Activated T-cell treated with anti-CD3 and anti-CD28 coated beads for 48 hours (primary cell): ENCODE measurements at places on chromosomes 16 and 17.

- no peak for DNase-seq
Measured at GRCh38 chr17:66414561-66415175, 112.3 kb downstream of the PRKCA start.

GRCh38 chr16:88929091-88929445, 47.9 kb downstream of the CBFA2T3 start:
- DNase-seq = no peak

DNA sequence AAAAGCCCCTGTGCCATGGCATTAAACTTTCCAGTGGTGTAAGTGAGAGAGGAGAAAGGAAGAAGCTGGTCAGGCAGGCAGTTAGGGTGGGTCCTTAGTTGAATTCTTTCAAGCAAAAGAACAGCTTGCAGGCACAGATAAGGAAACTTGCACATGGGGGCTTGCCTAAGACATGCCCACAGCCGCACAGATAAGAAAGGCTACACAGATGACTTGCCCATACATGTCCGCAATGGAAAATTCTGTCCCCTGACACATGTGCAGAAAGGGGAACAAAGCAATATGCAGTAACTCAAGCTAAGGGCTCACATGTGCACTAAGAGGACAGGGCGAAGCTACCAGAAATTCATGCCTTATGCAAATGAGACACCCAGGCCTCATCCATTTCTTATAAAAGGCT, 69.9 kb downstream of the GSG1L start:
- no peak for DNase-seq

DNA sequence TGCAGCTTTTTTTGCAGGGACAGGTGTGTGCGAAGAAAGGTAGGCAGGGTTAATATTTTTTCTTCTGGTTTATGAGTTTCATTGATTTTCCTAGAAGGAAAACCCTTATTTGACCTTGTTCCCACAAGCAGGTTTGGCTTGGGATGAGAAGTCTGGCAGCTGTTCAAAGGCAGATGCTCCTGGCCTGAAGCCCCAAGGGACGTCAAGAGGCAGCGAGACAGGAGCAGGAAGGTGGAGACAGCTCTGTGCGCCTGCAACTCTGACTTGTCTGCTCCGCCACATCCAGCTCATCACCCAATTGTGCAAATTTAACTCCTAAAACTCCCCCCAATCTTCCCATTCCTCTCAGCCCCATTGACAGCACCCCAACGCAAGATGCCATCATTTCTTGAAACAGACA, 136.8 kb upstream of the XYLT1 start:
- DNase-seq = no peak

GRCh38 chr16:9996221-9996620, 186.0 kb downstream of the GRIN2A start:
- no peak for DNase-seq

DNA sequence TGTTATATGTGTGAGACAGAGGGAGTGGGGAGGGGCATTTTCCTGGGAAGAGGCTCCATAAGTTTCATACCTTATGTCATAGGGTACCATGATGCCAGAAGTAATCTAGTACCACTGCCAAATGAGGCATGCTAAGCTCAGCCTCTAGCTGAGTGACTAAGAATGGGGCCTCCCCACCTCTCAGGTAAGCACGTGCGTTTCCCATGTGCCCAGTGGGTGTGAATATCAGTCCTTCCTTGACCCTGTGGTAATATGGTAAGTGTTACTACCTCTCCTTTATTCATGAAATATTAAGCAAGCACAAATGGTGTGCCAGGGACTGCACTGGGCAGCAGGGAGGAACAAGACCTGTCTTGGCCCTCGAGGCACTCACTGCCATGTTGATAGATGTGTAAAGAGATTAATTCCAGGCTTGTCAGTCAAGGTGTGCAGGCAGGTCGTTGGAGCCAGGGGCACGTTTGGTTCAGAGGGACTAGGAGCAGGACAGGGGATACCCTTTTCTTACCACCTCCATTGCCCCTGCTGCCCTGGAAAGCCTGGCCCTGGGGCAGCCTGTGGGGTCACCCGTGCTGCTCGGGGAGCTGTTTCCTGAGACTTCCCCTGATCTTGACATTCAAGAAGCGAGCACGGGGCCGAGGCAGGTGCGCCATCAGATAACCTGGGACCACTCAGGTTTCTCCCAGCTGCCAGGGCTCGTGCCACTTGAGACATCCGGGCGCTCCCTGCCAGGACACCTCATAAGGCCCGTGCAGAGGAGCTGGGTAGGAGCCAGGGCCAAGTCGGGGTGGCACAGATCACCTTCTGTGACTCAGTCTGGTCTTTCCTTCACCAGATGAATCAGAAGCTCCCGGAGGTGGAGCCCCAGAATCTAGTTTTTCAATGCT, 8.8 kb downstream of the RSAD1 start:
- no peak for DNase-seq

GRCh38 chr17:46976626-46977270, 2.3 kb downstream of the RPRML start:
- DNase-seq = no peak

- no peak for DNase-seq
Measured at GRCh38 chr16:27446721-27447120, 44.7 kb downstream of the IL21R start.
